Karpas-422 (cell line): ENCODE measurements at places on chromosomes 6 and 20. TPM values are rescaled to one million over a fixed set of nuclear protein-coding genes. Genes with fewer than 3 reads are reported as not detected.

Gene CYP39A1
- 8.2 and 15.4 TPM in 2 replicates for total RNA-seq

Gene BPIFB1
- not detected in 2 replicates for total RNA-seq

GRCh38 chr20:36504295-36504694, 37.0 kb upstream of the MYL9 start:
- no peak overlapping the region for H3K4me3 ChIP-seq
- no peak overlapping the region for H3K27ac ChIP-seq
- H3K27me3 ChIP-seq: no peaks in the 10 kb centered on the region
- H3K36me3 ChIP-seq: no peaks in the 10 kb centered on the region
- DNase-seq: no peak
- 0 out of 2 replicates have a peak, but pooled peaks cover 3% of the 10 kb centered on the region for H3K4me1 ChIP-seq

- no peaks in the 10 kb centered on the region for H3K36me3 ChIP-seq
- DNase-seq: no peak
- H3K27me3 ChIP-seq: no peaks in the 10 kb centered on the region
- H3K27ac ChIP-seq: no peak overlapping the region
- H3K4me1 ChIP-seq: no peaks in the 10 kb centered on the region
Measured at GRCh38 chr6:108630050-108630714, 69.5 kb downstream of the FOXO3 start.

- no peak overlapping the region for H3K27ac ChIP-seq
- no peak for DNase-seq
- H3K4me3 ChIP-seq: no peak overlapping the region
- no peaks in the 10 kb centered on the region for H3K4me1 ChIP-seq
Measured at GRCh38 chr6:45148278-45148677, 179.9 kb upstream of the RUNX2 start.

DNA sequence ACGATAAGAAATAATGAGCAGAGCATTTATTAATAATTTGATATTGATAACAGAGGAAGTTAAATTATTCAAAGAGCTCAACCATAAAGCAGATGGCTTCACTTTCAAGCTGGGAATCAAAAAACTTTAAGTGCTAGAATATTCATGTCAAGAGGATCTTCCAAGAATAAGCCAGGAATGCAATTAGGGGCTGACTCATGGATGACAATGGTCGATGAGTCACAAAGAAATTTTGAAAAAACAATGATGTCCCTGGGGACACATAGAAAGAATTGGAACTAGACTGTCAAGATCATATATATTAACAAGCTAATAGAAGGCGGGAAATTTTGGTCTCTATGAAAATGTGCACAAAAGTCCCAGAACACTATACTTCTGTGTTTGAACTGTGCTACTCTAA, 304.1 kb downstream of the LAMA2 start:
- no peaks in the 10 kb centered on the region for H3K4me1 ChIP-seq
- no peak overlapping the region for H3K4me3 ChIP-seq
- H3K27ac ChIP-seq: no peak overlapping the region
- H3K36me3 ChIP-seq: no peaks in the 10 kb centered on the region
- no peaks in the 10 kb centered on the region for H3K27me3 ChIP-seq
